ENCODE measurements at places on chromosomes 6 and 20. TPM values are rescaled to one million over a fixed set of nuclear protein-coding genes. Genes with fewer than 3 reads are reported as not detected.

- no peak for DNase-seq
Observed at GRCh38 chr20:61803915-61804751, 261.5 kb downstream of the TAF4 start.

DNA sequence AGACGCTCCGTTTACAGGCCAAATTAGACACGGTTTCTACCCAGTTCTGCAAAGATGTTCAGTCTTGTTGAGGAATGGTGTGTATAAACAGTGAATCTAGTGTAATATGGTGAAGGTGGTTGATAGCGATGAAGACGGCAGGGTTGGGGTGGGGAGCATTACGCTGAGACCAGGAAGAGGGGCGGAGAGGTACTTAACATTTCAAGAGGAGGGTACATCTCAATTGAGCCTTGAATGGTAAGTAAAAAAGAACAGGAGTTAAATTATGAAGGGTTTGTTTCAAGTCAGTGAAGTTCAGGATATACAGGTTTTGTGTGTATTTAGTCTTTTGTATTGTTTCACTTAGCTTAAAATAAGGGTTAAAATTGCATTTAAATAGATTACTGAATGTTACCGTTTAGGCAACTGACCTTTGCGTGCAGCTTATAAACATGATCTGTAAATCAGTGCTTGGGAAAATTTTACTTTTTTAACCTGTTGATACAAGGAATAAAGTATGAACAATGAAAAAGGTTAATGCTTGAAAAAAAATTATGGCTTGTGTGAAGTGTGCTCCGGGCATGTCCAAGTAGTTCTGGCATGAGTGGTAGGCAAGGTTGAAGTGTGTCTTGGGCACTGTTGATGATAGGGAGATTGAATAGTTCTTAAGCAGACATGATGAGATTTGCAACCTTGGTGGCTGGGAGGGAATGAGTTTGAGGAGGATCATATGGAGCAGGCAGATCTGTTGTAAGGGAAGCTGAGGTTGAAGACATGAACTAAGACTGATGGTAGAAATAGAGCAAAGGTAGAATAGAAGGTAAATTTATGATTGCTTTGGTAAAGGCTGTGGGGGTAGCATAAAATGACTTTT, 842 bp downstream of the POLR1C start:
- no peak for DNase-seq

GRCh38 chr6:54772610-54773009, 74.0 kb upstream of the FAM83B start:
- DNase-seq: no peak

DNA sequence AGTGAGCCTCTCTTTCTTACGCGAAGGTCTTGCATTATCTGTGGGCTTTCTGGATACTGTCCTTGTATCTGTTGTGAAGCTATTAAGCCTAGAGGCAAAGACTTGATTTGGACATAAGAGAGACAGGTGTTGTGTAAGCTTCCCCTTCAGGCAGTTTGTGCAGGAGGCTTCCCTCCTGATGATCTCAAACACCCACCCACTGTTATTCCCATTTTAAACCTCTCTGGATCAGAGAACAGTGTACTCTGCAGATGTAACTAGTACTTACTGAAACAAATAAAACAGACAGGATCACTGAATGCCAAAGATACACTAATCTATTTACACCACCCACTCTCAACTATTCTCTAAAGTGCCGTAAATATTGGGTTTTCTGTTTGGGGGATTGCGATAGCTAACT, 113.8 kb upstream of the RAB32 start:
- no peak for DNase-seq

CFAP61 gene
- total RNA-seq: not detected

CHRNA4 gene
- not detected for total RNA-seq

DNA sequence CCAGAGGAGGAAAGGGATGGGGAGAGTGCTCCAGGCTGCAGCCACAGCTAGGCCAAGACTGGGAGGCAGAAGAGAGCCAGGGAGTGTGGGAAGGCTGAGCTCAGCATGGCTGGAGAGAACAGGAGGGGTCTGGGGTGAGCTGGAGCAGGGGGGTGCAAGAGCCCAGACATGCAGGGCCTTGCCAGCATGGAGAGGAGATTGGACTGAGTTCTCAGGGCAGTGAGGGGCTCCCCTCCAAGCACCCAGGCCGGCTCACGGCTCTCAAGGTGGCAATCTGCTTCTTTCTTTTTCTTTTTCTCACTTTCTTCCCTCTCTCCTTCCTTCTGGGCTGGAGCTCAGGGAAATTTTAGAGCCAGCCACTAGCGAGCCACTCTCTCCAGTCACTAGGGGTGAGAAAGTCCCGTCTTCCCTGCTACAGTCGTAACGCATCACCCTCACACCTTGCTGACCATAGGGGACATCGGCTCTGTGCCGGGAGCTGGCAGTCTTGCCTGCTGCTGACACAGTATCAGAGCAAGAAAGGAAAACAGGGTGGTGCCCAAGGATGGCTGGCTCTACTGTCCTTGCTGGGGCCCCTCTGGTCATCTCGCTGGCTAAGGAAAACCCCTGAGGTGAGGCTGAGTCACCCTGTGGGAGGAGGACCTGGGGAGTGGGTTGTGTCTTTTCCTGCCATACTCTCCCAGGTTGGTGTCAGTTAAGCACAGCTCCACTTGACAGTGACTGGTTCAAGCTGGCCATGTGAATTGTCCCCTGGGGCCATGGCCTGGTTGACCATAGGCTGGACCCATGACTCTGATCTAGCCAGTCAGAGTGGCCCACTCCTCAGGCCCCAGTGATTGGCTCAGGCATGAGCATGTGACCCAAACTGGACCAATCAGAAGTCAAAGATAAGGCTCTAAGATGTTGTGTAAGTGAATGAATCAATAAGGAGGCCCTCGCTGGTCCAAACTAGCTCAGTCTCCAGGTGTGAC, 135.1 kb upstream of the PMEPA1 start:
- DNase-seq: no peak

GRCh38 chr6:167804281-167805013, 22.3 kb upstream of the AFDN start:
- DNase-seq: no peak

SLC22A16 gene
- 25.6 TPM for total RNA-seq

GRCh38 chr6:40500227-40500626, 86.9 kb downstream of the LRFN2 start:
- DNase-seq: no peak
